ENCODE measurements at places on chromosomes 4 and X. TPM values are rescaled to one million over a fixed set of nuclear protein-coding genes. Genes with fewer than 3 reads are reported as not detected.

SMIM10 gene
- 5.3 TPM for total RNA-seq

TBC1D8B gene
- 1.6 TPM for total RNA-seq

GYG2 gene
- 1.4 TPM for total RNA-seq

AASDH gene
- 5.3 TPM for total RNA-seq

NLRP2B gene
- total RNA-seq: not detected

SLC10A4 gene
- not detected for total RNA-seq

JAKMIP1 gene
- total RNA-seq: not detected

DNA sequence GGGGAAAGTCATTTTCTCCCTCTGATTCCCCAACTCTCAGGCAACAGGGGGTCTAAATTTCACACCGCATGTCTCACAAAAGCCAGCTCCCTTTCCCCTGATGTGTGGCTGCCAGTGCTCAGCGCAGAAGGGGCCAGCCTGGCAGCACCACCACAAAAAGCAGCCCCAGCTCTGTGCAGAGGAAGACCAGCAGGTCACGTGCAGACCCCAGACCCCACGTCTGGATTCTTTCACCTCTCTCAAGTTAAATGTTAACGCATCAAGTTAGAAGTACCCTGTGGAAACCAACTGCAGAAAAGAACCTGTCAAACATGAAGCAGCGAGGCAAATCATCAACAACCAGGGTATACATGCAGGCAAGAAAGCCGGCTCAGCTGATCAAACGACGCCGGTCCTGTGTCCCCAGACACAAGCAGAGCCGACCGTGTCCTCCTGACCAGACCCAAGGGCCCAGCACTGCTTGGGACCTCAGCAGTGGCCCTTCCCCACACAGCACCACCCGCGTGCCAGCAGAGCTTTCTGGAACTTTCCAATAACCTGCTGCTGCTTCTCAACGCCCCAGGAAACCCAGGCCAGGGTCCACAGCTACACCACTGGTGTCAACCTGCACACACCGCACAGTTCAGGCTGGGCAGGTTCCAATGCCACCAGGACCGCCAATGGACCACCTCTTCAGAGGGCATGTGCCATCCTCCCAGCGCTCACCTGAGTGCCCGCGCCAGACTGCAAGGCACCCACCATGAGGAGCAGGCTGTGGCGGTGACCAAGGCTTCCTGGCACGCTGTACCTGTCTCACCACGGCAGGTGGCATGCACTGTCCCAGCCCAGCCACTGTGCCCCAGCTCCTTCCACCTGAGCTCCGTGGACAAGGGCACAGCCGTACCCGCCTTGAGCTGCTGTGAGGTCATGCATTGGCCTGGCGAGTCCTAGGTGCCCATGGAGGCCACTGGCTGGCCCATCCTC is 4.0 kb downstream of the LRPAP1 start:
- no peak for DNase-seq

GRCh38 chr4:122285285-122285684 is 93.5 kb upstream of the ADAD1 start:
- DNase-seq: no peak

DNA sequence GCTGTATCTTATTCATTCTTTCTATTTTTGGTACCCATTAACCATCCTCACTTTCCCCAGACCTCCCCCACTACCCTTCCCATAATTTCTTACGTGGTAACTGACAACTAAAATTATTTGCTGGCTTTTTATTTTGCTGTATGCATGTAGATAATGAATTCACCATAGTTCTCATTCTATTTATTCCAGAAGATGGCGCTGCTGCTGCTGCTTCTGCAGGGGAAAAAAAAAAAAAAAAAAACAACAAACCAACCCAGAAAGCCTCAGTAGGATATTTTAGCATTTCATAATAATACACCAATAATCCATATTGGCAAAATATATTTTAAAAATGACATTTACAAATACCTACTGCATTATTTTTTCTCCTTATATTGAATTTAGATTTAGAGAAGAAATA is 416.6 kb upstream of the MAGEB18 start:
- no peak for DNase-seq

- DNase-seq: no peak
These were observed 29.4 kb downstream of the EVC2 start for GRCh38 chr4:5678977-5679376.

GRCh38 chr4:47533689-47534347 is 48.7 kb downstream of the ATP10D start:
- no peak for DNase-seq

- no peak for DNase-seq
These were observed 6.5 kb upstream of the MRPL1 start for GRCh38 chr4:77856152-77856551.

DNA sequence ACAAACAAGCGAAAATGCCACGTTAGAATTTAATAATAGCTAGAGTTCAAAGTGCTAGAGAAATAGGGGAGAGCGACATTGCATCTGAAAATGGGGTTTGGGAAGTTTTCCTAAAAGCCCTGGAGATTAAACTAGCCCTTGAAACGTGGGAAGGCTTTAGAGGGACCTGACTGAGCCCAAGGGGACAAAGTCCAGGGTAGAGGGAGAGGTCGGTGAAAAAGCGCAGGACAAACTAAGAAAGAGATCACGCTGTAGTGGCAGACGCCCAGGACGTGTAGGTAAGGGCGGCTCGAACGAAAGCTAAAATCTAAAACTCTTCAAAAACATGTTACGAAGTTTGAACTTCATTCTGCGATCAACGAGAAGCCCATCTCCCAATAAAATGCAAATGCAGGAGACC is 1.1 kb upstream of the ATP11C start:
- no peak for DNase-seq

- no peak for DNase-seq
These were observed 146.8 kb upstream of the USP9X start for GRCh38 chrX:40938423-40938822.

DNA sequence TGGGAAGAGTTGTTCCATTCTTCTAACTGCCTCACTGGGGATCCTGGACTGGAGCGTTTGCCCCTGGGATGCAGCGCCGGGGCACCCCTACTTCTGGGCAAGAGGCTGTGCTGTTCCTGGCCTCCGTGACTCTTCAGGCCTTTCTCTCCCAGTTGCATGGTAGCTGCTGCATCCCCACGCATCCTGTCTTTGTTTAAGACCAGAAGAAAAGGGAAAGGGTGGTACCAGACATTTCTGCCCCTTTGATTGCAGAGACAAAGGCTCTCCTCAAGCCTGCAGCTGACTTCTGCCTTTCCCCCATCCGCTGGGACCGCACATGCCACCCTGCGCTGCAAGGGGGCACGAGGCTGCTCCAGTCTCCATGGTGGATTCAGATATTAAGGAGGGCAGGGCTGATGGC is 70.4 kb downstream of the SHROOM2 start:
- no peak for DNase-seq

GRCh38 chr4:2287594-2287915 is 25.6 kb upstream of the MXD4 start:
- DNase-seq: no peak

DNA sequence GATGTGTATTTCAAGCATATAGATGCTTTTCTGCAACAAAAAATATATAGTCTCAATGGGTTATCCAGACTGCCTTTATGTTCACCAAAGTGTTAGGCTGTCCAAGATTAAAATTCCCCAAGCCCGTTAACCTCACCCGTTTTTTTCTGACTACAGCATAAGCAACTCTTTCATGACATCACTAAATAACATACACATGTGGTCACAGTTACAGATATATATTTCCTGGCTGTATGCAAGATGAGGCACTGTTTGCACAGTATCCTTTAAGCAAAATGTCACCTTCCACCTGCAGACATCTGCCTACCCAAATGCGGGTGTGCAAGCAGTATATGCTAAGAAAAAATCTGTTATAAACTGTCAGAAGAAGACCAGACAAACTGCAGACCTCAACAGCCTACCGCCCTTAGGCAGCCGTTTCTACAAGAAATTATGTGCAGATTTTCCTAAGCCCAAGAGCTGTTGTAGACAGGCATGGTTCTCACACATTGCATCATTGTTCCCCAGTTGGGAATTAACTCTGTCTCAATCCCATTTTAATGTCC is 183.1 kb upstream of the MXRA5 start:
- no peak for DNase-seq

DNA sequence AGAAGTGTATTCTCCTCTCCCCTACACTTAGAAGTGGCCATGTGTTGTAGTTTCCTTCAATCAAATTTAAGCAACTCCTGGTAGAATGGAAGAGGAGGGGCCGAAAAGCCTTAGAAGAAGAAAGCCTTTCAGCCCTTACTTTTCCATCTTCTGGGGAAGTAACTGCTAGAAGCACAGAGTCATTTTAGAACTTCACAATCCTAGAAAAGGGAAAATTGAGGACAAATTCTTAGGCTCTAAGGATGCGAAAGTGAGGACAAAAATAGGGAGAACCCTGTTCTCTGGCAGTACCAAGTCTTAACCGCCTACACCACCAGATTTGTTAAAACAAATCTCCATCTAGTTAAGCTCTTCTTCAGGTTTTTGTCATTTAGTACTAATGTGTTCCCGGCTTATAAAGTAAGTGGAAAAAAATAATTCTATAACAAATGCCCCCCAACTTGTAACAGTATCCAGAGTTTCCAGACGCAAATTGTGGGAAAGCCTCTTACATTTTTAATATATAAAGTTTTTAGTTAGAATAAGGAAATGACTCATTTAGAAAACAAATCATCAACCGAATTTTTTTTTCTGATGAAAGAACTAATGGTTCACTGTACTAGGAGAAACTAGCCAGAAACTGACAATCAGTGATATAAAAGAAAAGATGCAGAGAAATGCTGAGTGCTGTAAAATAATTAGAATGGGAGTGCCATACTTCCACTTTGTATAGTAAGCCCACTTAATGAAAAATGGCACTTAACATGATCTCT is 76.0 kb downstream of the ARAP2 start:
- DNase-seq: no peak

DNA sequence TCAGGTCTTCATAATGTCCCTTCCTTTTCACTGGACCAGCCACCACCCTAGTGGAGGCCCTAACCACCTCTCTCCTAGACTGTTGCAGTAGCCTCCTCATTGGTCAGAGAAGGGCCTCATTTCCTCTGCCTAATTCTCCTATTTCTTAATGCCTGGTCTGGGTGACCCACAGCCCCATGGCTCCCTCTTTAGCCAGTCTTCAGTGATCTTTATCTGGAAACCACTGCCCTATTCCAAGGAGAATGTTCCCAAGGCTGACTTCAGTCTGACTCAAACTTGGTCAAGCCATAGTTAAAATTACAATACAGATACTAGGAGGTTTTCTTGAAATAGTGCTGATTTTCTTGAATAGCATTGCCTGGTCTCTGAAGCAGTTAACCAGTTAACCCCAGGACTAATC is 53.6 kb upstream of the PRPS1 start:
- no peak for DNase-seq

GRCh38 chr4:8185295-8185694 is 13.8 kb upstream of the SH3TC1 start:
- DNase-seq: no peak

DNA sequence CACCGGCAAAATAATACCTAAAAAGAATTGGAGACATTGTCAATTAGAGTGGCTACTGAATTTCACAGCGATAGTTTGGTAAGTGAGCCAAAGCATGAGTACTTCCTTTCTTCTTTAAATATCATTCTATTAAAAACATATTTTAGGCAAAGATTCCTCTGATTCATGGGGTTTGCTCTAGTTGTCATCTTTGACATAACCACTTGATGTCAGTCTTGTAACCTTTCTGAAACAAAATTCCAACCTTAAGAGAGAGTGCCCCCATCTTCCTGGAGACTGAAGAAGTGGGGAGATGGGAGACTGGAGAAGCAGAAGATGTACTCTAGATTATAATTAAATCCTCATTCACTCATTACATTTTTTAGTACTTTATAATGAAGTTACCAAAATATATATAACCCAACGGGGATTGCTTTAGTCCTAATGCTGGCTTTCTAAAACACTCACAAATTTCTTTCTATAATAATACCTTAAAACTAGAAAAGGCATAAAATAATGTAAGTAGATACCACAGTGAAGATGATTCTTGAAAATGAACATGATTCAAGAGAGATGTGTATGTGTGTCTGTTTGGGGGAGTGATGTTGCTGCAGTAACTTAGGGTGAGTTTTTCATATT is 96.4 kb downstream of the EMCN start:
- DNase-seq: no peak

- DNase-seq: no peak
These were observed 25.5 kb downstream of the ADGRL3 start for GRCh38 chr4:61225656-61226055.

Measured in left ventricle myocardium superior (tissue), 1 donor.